ENCODE measurements at places on chromosomes 4 and X. TPM values are rescaled to one million over a fixed set of nuclear protein-coding genes. Genes with fewer than 3 reads are reported as not detected.

- DNase-seq: peak; percentile 78
Observed at GRCh38 chrX:150507251-150507856, 61.1 kb upstream of the MTM1 start.

DNA sequence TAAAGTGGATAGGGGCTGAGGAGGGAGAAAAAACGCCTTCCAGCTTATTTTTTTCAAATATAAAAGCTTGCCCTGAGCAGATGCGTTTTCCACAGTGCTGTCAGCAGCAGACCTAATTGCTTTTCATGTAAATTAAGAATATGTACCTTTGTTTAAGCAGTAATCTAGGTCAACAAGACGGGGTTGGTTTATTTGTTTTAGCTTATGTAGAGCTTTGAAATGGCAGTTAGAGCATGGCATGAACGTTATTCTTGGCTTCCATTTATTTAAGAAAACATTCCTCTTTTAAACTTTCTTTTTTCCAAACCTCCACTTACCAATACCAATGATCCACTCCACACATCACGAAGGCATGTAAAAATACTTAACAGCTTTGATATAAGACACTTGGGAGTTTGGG lies 220.3 kb upstream of the TENM3 start:
- no peak for DNase-seq

Gene VEGFD
- 0.17 TPM for total RNA-seq

Gene CT45A3
- not detected for total RNA-seq

Gene ASB12
- not detected for total RNA-seq

Measured in dermis blood vessel endothelial cell (primary cell).